ENCODE measurements at places on chromosomes 11 and 22. TPM values are rescaled to one million over a fixed set of nuclear protein-coding genes. Genes with fewer than 3 reads are reported as not detected.
A peak's percentile ranks its signal among the peaks of the same experiment; 100 is the strongest.

Gene MS4A6A
- 2.5 TPM for total RNA-seq

Gene LIF
- total RNA-seq = not detected

Gene LDHAL6A
- total RNA-seq = not detected

Gene RFPL1
- not detected for total RNA-seq

GRCh38 chr11:64794526-64794925 lies 8.5 kb downstream of the MAP4K2 start:
- no peaks in the 10 kb centered on the region for H3K36me3 ChIP-seq
- H3K27ac ChIP-seq = peak overlapping the region; percentile 90
- H3K4me1 ChIP-seq = peaks cover 47% of the 10 kb centered on the region
- no peak for DNase-seq

GRCh38 chr22:37213218-37213855 lies 1.1 kb upstream of the SSTR3 start:
- peak overlapping the region; percentile 56 for H3K27ac ChIP-seq
- peaks cover 84% of the 10 kb centered on the region for H3K4me1 ChIP-seq
- peak overlapping the region; percentile 22 for H3K4me3 ChIP-seq
- no peak for DNase-seq
- no peaks in the 10 kb centered on the region for H3K27me3 ChIP-seq

GRCh38 chr11:64655941-64656601 lies 65.1 kb downstream of the SLC22A12 start:
- H3K4me3 ChIP-seq = no peak overlapping the region
- peaks cover 2% of the 10 kb centered on the region for H3K4me1 ChIP-seq
- no peaks in the 10 kb centered on the region for H3K36me3 ChIP-seq
- no peak overlapping the region for H3K27ac ChIP-seq

GRCh38 chr11:83061883-83062282 lies 9.8 kb downstream of the RAB30 start:
- DNase-seq = no peak
- no peaks in the 10 kb centered on the region for H3K36me3 ChIP-seq
- peak overlapping the region; percentile 98 for H3K27ac ChIP-seq
- no peaks in the 10 kb centered on the region for H3K27me3 ChIP-seq
- peak overlapping the region; percentile 89 for H3K4me3 ChIP-seq

DNA sequence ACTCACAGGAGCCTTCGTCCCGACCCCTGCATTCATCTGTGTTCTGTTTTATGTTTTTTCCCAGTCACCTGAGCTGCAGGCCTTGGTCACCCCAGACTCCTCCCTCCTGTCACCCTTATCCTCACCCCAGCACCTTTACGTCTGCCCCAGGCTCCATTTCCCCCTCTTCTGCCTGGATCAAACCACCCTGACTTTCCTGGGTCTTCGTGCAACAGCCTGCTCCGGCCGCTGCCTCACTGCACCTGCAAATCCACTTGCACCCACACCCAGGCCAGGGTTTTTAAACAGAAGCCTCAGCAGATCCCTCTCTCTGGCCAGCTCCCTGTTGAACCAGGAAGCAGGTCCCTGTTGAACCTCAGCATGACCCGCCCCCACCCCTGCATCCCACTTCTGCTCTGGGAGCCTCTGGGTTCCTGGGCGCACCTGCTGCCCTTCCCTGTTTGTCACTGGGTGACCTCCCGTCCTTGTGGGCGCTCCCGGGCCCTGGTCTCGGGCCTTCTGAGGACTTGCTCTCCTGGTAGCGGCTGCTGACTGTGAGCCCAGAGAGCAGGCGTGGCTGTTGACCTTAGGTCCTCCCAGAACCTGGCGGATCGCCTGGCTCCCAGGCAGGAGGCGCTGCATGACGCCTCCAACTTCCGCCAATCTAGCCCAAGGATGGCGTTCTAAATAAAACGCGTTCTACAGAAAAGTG lies 12.8 kb downstream of the MAPK8IP2 start:
- H3K4me1 ChIP-seq = peaks cover 7% of the 10 kb centered on the region
- H3K27me3 ChIP-seq = peaks cover 35% of the 10 kb centered on the region
- H3K4me3 ChIP-seq = no peak overlapping the region
- DNase-seq = no peak

DNA sequence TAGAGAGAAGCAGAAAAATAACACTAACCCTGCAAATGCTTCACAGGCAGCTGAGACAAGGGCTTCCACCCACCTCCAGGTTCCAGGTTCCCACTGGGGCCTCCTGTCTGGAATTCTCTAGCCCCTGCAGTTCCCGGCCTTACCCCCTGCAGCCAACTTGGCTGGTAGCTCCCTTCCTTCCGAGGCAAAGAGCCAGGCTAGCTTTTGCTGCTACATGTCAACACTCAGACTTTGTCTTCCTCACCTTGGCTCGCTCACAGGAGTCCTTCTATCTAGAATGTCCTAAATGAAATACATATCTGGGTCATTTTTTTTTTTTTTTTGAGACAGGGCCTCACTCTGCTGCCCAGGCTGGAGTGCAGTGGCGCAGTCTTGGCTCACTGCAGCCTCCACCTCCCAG lies 9.9 kb upstream of the TTLL1 start:
- no peaks in the 10 kb centered on the region for H3K27me3 ChIP-seq
- no peaks in the 10 kb centered on the region for H3K36me3 ChIP-seq
- H3K27ac ChIP-seq = no peak overlapping the region
- peaks cover 7% of the 10 kb centered on the region for H3K4me1 ChIP-seq

GRCh38 chr11:45806937-45807791 lies 2.2 kb downstream of the SLC35C1 start:
- DNase-seq = no peak
- H3K4me3 ChIP-seq = peak overlapping the region; percentile 59

DNA sequence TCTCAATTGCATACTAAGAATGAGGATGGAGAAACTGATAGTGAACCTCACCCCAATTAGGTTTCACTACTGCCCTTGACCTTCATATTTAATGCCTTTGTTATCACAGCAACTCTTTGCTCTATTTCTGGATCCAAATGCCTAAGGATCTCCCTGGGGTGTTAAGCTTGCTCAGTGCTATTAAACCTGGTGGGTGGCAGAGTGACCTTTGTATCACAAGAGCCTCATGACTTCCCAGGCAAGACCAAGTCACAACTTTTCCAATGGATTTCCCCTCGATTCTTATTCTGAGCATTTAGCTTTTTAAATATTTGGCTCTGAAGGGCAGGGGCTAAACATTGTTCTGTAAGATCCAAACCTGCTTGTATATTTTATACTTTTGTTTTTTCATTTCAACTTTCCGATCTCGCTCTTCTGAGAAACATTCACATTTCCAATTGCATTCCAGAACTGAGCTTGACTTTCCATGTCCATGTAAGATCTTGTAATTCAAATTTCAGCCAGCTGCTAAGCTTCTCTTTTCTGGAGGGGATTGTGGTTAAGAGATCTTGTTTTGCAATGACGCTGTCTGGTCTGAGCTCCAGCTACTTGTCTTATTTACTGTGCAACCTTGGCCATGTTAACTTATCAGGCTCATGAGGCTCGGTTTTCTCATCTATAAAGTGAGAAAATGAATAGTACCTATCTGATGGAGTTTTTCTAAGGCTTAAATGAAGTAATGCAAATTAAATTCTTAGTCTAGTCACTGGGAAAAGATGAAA lies 6.4 kb upstream of the EHF start:
- no peak for DNase-seq
- H3K27me3 ChIP-seq = peaks cover 16% of the 10 kb centered on the region
- no peaks in the 10 kb centered on the region for H3K36me3 ChIP-seq
- no peaks in the 10 kb centered on the region for H3K4me1 ChIP-seq
- H3K27ac ChIP-seq = no peak overlapping the region

DNA sequence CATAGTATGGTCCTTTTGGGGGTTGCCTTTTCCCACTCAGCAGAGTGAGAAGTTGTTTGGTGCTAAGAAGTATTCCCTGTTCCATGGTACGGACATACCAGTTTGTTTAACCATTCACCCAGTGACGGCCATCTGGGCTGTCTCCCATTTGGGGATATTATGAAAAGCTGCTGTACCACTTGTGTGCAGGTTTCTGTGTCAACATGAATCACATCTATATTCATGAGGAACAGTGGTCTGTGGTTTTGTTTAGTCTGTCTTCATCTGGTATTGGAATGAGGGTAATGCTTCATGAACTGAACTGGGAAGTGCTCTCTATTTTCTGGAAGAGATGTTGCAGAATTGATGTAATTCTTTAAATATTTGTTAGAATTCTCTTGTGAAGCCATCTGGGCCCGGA lies 89.5 kb downstream of the TRMU start:
- no peak overlapping the region for H3K27ac ChIP-seq
- peaks cover 12% of the 10 kb centered on the region for H3K4me1 ChIP-seq
- no peaks in the 10 kb centered on the region for H3K27me3 ChIP-seq
- H3K36me3 ChIP-seq = peaks cover 10% of the 10 kb centered on the region

- H3K36me3 ChIP-seq = no peaks in the 10 kb centered on the region
- H3K27ac ChIP-seq = no peak overlapping the region
- no peak for DNase-seq
- no peak overlapping the region for H3K4me3 ChIP-seq
- peaks cover 18% of the 10 kb centered on the region for H3K27me3 ChIP-seq
Measured at GRCh38 chr11:6894097-6894496, 1.8 kb upstream of the OR2D2 start.

DNA sequence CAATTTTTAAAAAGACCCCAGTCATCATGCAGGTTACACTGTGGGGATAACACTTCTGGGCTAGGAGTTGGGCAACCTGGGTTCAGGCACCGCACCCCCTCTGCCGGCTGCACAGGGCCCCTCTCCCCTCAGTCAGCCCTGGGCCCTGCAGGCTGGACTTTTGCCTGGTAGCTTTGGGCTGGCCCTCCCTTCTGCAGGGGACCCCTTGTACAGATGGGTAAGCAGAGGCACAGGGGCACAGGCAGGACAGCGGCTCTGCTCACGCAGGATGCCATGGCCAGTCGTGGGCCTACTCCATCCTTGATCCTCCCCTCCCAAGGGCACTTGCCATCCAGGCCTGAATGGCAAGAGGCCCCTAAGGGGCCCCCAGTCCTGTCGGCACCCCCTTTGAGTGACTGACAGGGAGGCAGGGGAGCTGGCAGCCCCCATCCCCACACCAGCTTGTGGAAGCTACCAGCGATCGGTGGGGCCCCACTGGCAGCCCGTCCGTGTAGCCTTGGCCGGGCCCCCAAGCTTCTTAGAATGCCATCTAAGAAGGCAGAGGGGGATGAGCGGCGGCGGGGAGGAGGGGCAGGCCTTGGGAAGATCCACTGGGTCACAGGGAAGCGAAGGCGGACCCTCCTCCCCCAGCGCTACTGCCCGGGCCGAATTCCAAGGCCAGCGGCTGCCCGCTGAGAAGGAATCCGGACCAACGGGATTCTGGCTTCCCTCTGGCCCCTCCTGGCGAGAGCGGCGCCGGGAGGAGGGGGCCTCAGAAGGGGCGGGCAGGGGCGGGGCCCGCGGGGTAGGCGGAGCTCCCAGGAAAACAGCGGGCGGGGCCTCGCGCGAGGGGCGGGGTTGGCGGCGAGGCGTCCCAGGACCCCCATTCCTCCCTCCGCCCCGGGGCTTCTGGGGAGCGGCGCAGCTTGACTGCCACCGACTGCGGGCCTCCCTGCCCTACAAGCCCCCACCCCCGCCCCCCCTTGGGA lies 6.8 kb upstream of the CHKA start:
- H3K4me1 ChIP-seq = peaks cover 3% of the 10 kb centered on the region
- peaks cover 4% of the 10 kb centered on the region for H3K36me3 ChIP-seq
- peaks cover 12% of the 10 kb centered on the region for H3K27me3 ChIP-seq
- H3K4me3 ChIP-seq = no peak overlapping the region

All from naive thymus-derived CD8-positive, alpha-beta T cell (primary cell).